ENCODE measurements at places on chromosomes 5 and 9.

GRCh38 chr9:77926371-77926878 lies 105.2 kb downstream of the GNAQ start:
- no peak for DNase-seq

GRCh38 chr5:133709209-133709725 lies 96.9 kb upstream of the FSTL4 start:
- DNase-seq = no peak

- peak; percentile 60 for DNase-seq
These were observed 27.6 kb upstream of the CDKN2AIPNL start for GRCh38 chr5:134439210-134439654.

- DNase-seq = no peak
These were observed 18.2 kb downstream of the HBEGF start for GRCh38 chr5:140328036-140328764.

- DNase-seq = no peak
These were observed 179.1 kb downstream of the MUSK start for GRCh38 chr9:110847671-110848070.

- DNase-seq = no peak
These were observed 28.7 kb downstream of the DNM1 start for GRCh38 chr9:128231638-128232527.

- no peak for DNase-seq
These were observed 47.1 kb downstream of the MAT2B start for GRCh38 chr5:163552536-163552935.

DNA sequence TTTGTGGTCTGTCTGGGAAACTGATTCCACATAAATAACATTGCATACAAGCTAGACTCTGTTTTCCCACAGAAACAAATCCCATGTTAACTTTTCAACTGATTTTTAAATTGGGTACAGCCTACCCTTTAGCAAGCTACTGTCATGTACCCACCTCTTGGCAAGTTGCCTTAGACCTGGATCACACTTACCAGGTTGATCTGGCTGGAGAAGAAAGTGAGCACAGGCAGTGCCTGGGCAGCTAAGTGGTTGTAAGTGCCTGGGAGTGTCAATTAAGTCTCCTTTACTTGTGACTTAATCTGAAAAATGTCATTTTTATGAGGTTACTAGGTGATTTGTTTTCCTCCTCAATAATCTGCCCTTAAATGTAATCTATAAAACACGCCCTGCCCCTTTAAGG lies 336.4 kb downstream of the ARL15 start:
- no peak for DNase-seq

DNA sequence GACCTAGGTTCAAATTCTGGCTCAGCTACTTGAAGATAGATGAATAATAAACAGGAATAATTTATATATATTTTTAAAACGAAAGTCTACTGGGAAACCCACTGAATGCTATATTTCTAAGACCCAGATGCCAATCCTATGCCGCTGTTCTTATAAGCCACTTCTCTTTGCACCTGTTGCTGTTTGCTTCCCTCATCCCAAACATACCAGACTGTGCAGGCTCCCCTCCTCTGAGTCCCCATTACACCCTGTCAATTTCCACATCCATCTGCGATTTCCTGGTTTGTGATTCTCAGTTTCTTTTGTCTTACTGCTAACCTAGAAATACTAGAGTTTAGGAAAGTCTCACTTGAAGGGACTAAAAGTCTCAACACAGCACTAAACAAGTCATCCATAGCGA lies 92.8 kb upstream of the CAST start:
- DNase-seq = no peak

DNA sequence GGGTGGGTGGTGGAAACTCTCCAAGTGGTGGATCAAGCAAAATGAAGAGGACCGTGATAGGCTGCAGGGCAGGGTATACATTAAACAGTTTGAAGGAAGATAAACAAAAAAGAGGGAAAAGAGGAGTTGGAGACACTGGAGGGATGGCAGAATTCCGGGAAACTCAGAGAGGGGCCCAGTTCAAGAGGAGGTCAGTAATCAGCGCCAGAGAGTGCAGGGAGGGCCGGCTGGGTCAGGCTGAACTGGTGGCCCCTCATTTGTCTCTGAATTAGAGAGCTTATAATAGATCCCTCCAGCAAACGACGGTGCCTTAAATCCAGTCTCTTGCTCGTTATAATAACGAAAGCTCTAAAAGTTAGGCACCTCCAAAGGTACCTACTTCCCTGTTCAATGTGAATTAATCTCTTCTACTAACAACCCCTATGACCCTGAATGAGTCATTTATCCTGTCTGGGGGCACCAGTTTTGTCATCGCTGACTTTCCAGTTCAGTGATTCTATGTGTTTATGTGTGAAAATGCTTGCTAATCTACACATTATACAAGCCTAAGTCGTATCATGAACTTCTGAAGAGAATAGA lies 2.4 kb upstream of the ZSWIM6 start:
- DNase-seq = no peak

- DNase-seq = no peak
These were observed 7.9 kb upstream of the FIBCD1 start for GRCh38 chr9:130946766-130947617.
